ENCODE measurements at places on chromosomes 6 and 20. TPM values are rescaled to one million over a fixed set of nuclear protein-coding genes. Genes with fewer than 3 reads are reported as not detected.
A peak's percentile ranks its signal among the peaks of the same experiment; 100 is the strongest.

Gene CCN6
- not detected for total RNA-seq

Gene MUC21
- total RNA-seq, result not detected

DNA sequence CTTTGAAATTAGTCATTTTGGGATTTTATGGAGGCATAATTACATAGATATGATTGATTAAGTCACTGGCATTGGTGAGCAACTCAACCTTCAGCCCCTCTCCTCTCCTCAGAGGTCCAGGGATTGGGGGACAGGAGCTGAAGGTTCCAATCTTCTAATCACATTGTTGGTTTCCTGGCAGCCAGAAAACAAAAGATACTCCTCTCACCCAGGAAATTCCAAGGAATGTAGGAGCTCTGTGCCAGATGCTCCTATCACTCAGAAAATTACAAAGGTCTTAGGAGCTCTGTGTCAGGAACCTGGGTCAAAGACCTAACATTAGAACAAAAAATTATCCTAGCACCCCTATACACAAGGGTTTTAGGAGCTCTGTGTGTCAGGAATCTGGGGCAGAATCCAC, 679.7 kb upstream of the ID4 start:
- DNase-seq, result no peak

GRCh38 chr20:43751167-43752050, 24.6 kb upstream of the GTSF1L start:
- DNase-seq, result peak; percentile 82

Gene BRPF3
- 8.6 TPM for total RNA-seq

Gene SLC2A10
- total RNA-seq, result 7.3 TPM

- no peak for DNase-seq
These were observed 157.3 kb downstream of the BACH2 start for GRCh38 chr6:90139272-90139817.

Gene EEF1A2
- 88.1 TPM for total RNA-seq

Gene APOBEC2
- not detected for total RNA-seq

Gene TPD52L2
- 174 TPM for total RNA-seq

DNA sequence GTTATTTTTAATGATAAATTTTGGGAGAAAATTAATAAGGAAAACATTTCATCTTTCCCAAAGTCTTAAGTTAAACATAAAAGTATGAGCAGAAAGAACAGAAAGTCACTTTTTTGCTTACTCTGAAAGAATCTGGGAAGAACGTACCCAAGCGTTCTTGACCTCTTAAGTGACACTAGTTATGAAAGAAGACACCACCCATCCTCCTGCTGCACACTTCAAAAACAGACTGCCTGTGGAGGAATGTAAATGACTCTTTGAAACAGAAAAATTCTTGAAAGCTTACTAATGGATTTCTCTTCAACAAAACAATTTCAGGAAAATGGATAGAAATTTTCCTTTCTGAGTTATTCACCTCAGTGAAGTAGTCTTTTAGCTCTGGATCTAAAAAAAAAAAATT, 227.7 kb downstream of the MEI4 start:
- no peak for DNase-seq

Gene VWA7
- 3.2 TPM for total RNA-seq

DNA sequence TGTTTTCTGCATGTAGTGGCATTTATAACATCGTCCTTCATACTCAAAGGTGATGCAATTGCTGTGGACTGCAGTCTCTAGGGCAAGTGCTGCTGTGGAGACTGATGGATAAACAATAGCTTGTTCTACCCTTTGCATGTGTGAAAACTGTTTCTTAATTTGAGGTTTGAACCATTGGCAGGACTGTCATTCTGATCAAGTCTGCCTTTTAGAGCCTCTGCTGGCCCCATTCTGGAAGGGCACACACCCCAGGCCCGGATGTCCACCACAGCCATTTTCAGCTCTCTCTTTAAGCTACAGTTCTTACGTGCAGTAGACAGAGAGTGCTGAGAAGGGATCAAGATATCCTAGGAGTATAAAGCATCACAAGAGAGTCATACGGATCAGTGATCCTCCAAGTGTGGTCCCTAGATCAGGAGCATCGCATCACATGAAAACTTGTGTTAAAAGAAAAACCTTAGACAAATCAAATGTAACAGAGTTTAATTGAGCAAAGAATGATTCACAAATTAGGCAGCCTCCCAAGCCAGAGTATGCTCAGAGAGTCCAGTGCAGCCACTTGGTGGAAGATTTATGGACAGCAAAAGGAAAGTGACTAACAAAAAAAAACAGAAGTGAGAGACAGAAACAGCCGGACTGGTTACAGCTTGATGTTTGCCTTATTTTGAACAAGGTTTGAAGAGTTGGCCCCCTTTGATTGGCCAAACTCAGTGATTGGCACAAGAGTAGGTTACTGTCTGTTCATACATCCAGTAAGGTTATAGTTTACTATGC, 52.0 kb downstream of the FRK start:
- DNase-seq, result peak; percentile 81

GRCh38 chr6:106117579-106117978, 31.4 kb downstream of the PRDM1 start:
- DNase-seq, result no peak
